Bronchial smooth muscle cell (primary cell): ENCODE measurements at places on chromosomes 12 and 14. TPM values are rescaled to one million over a fixed set of nuclear protein-coding genes. Genes with fewer than 3 reads are reported as not detected.

The DNM1L gene
- total RNA-seq, result 53.5 and 54.9 TPM in 2 replicates

The MYH7 gene
- total RNA-seq, result not detected in 2 replicates

The LRRC43 gene
- total RNA-seq, result 1.4 and 1.6 TPM in 2 replicates

The MAP3K9 gene
- total RNA-seq, result under 0.01 and 0.09 TPM in 2 replicates

The MMP19 gene
- total RNA-seq, result 6.0 and 6.1 TPM in 2 replicates

The CCDC175 gene
- not detected in 2 replicates for total RNA-seq

The OTX2 gene
- not detected in 2 replicates for total RNA-seq

The TAS2R19 gene
- total RNA-seq, result 3.9 and 4.6 TPM in 2 replicates

The PRB2 gene
- not detected in 2 replicates for total RNA-seq

The DBX2 gene
- 0.09 TPM in 1 of 2 replicates, not detected in the other for total RNA-seq

The C12orf50 gene
- total RNA-seq, result not detected in 2 replicates

The MIP gene
- not detected in 2 replicates for total RNA-seq

The ABHD12B gene
- not detected in 2 replicates for total RNA-seq

The SMIM41 gene
- 2.0 and 7.5 TPM in 2 replicates for total RNA-seq

The NYNRIN gene
- 17.5 and 19.7 TPM in 2 replicates for total RNA-seq

The AVPR1A gene
- total RNA-seq, result not detected in 2 replicates

The SBNO1 gene
- 15.9 and 17.4 TPM in 2 replicates for total RNA-seq

The AGAP2 gene
- 0.32 and 0.43 TPM in 2 replicates for total RNA-seq

The TPPP2 gene
- not detected in 2 replicates for total RNA-seq

The PLEKHG7 gene
- total RNA-seq, result not detected in 2 replicates

The MDM1 gene
- 6.1 and 10.7 TPM in 2 replicates for total RNA-seq

The ARHGEF25 gene
- 33.4 and 38.7 TPM in 2 replicates for total RNA-seq

The PPM1H gene
- 0.17 and 0.47 TPM in 2 replicates for total RNA-seq

The EML5 gene
- total RNA-seq, result 0.09 and 0.32 TPM in 2 replicates

The LRRC9 gene
- total RNA-seq, result not detected in 2 replicates

The DGKA gene
- 36.4 and 38.0 TPM in 2 replicates for total RNA-seq

The KRT82 gene
- total RNA-seq, result not detected in 2 replicates

The RAB15 gene
- 2.2 and 2.4 TPM in 2 replicates for total RNA-seq

The SERPINA10 gene
- not detected in 2 replicates for total RNA-seq

The KLRB1 gene
- total RNA-seq, result not detected in 2 replicates

The ANKS1B gene
- 0.32 and 0.52 TPM in 2 replicates for total RNA-seq

The JAG2 gene
- 2.4 and 2.7 TPM in 2 replicates for total RNA-seq

The LRRC23 gene
- 11.3 and 15.9 TPM in 2 replicates for total RNA-seq

The CFAP251 gene
- 1.4 and 3.3 TPM in 2 replicates for total RNA-seq

The GOLT1B gene
- 14.1 and 29.9 TPM in 2 replicates for total RNA-seq

The DAO gene
- not detected in 2 replicates for total RNA-seq

The MYO1H gene
- total RNA-seq, result not detected in 2 replicates

The STAB2 gene
- total RNA-seq, result under 0.01 TPM in 1 of 2 replicates, not detected in the other

The DEGS2 gene
- 0.16 and 0.26 TPM in 2 replicates for total RNA-seq

The TPH2 gene
- under 0.01 TPM in 2 replicates for total RNA-seq

The TSPAN8 gene
- total RNA-seq, result not detected in 2 replicates

The AMN gene
- total RNA-seq, result under 0.01 and 0.09 TPM in 2 replicates

The HOXC9 gene
- 0.52 and 0.63 TPM in 2 replicates for total RNA-seq

The RASAL1 gene
- total RNA-seq, result not detected in 2 replicates

The TRIM9 gene
- total RNA-seq, result under 0.01 and 0.94 TPM in 2 replicates

The TOMM20L gene
- not detected in 2 replicates for total RNA-seq

The NGB gene
- not detected in 2 replicates for total RNA-seq

The TAS2R43 gene
- 0.63 and 1.0 TPM in 2 replicates for total RNA-seq

The FAM186B gene
- 0.43 and 0.63 TPM in 2 replicates for total RNA-seq
